ENCODE measurements at places on chromosomes 2 and 18. TPM values are rescaled to one million over a fixed set of nuclear protein-coding genes. Genes with fewer than 3 reads are reported as not detected.

TUBB8B gene
- total RNA-seq: not detected

RUFY4 gene
- total RNA-seq: 3.2 TPM

CAMKMT gene
- 12.0 TPM for total RNA-seq

PIEZO2 gene
- not detected for total RNA-seq

REG3A gene
- total RNA-seq: not detected

GKN1 gene
- not detected for total RNA-seq

CFC1 gene
- not detected for total RNA-seq

TWSG1 gene
- 8.6 TPM for total RNA-seq
